ENCODE measurements at places on chromosomes 5 and 9.

- DNase-seq: no peak
Measured at GRCh38 chr9:99822806-99823591, 1.3 kb downstream of the NR4A3 start.

DNA sequence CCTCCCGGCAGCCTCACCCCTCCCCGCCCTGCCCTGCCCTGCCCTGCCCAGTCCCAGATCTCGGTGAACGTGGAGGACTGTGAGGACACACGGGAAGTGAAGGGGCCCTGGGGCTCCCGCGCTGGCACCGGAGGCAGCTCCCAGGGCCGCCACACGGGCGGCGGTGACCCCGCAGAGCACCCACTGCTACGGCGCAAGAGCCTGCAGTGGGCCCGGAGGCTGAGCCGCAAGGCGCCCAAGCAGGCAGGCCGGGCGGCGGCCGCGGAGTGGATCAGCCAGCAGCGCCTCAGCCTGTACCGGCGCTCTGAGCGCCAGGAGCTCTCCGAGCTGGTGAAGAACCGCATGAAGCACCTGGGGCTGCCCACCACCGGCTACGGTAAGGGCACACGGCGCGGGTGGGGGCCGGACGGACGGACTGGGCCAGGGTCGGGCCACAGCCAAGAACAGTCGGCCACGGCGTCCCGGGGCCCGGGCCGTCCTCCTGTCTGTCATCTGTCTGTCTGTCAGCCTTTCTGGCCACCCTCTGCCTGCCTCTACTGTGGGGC is 84.2 kb downstream of the KCNT1 start:
- DNase-seq: no peak

DNA sequence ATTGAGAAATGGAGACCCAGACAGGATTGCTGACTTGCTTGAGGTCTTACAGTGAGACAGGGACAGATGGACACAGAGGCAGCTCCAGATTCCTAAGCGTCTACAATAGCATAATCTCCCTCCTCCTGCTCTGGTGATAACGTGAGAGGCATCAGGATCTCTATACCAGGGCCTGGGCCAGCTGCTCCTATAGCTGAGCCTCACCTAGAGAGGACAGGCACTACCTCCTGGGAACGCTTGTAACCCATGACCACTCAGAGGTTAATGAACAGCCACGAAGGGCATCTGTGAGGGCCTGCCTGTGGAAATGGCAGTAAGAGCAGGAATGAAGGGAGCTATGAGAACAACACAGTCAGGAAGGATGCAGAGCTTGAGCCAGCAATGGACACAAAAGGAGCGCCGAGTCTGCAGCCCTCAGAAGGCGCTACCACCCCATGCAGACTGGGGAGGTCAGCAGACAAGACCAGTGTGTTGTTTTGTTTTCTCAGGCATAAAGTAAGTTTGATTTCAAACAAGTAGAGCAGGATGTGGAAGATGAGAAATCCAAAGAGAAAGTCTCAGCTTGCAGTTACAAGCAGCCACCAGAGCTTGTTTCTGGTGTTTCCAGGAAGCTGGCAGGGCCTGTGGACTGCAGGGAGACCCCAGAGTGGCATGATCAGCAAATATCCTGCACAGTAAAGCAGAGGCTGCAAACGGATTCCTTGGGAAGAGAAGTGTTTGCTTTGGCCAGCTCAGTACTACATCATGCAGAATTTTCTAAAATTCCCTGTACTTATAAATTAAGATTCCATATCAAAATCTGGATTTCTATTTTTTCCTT is 17.4 kb downstream of the ANKS6 start:
- no peak for DNase-seq

DNA sequence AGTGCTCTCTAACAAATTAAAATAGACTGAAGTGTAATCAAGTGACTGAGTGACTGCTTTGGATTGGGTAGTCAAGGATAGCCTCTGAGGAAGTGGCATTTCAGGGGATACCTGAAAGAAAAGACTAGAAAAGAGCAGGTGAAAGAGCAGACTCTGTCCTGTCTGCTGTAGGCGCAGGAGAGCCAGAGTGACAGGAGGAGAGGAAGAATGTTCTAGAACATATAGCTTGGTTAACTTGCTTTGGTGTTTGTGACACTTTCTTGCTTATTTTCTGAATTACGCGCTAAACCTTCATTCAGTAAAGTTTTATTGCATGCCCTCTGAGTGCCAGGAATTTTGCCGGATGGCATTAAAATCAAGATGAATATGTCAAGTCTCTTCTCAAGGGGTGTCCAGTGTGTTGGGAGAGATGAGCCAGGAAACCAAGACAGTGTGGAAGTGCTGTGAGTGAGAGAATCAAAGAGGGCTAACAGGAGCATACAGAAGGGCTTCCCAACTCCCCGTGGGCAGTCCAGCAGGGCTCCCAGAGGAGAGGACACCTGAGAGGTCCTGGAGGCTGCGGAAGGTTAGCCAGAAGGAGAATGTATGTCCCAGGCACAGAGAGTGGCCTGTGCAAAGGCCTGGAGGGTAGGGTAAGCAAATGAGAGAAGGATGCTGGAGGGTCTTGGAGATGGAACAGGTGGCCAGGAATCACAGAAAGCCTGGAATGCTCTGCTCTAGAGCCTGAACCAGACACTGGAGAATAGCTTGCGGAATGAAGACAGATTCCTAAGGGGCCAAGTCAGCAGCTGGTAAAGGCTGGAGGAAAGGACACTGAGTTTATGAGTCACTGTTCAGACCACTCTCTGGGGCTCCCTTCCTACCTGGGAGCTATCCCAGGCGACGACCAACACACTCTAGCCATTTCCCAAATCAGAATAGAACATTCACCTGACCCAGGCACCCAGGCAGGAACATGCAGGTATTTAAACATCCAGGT is 59.3 kb downstream of the SLC22A5 start:
- no peak for DNase-seq

DNA sequence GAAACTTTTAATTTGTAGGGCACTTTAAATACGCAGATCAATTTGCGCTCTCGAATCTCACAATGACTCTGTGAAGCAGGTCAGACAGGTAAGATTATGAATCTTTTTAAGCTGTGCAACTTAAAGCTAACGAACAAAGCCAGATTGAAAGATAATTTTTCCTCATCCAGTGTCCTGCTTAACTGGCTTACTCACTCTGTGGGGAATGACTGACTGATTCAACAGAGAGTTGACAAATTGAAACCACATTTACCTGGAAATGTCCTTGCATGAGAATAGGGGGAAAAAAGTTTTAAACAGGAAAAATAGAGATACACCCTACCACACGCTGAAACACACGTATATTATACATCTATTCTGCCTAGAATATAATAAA is 187.9 kb downstream of the MAN2A1 start:
- DNase-seq: no peak

- DNase-seq: no peak
Measured at GRCh38 chr9:69140123-69140735, 33.8 kb upstream of the TJP2 start.
